Breast epithelium (tissue), 4 donors: ENCODE measurements at places on chromosomes 1 and 21.

DNA sequence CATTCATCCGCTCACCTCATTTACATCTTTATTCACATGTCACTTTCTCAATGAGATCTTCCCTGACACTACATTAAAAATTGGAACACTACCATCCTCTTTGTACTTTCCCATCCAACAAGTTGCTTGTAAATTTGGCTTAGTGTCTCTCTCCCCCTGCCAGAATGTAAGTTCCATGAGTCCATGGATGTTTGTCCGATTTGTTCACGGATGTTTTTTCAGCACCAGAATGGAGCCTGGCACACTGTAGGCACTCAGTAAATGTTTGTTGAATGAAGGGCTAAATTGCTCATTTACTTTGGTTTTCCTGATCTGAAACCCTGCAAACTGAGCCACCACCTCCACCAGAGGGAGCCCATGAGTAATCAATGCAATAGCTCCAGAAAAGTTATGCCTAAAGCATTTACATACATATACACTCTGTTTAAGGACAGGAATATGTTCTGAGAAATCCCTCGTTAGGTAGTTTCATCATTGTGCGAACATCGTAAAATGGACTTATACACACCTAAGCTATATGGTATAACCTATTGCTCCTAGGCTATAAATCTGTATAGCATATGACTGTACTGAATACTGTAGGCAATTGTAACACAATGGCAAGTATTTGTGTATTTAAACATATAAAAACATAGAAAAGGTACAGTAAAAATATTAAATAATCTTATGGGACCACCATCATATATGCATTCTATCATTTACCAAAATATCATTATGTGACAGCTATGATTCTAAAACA, 2.8 kb upstream of the EYA3 start:
- peak; percentile 51 for DNase-seq

DNA sequence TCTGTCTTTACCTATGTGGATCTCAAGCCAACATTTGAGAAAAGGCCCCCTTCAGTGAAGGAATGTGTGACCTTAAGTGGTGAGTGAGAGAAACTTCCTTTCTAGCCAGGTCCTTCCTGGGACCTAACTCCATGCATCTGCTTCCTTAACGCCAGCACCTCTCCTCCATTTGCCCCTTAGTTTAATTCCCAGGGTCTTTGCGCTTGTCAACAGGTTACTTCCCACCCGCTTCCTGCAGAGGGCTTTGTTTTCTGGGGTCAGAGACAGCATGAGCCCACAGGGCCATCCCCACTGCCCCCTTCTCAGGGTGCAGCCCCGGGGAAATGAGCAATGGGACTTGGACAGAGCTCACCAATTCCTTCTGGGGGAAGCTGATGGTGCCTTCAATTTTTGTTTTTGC, 54.8 kb downstream of the EVA1C start:
- DNase-seq = no peak

DNA sequence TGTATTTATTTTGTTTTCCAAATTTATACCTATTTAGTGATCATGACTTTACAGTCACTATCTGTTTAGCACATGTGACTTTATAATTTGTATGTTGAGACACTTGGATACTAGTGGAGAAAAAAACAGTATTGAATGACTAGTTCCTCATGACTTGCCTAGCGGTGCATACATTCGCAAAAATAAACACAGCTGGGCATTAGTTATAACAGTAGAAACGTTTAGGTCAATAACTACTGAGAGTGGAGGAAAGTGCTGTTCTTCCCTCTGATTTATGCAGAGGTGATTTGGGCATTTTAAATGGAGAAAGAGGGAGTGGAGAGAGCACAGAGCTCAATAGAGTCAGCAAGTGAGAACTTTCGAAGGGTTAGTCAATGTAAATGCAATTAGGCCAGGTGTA, 1679.0 kb upstream of the B3GALT2 start:
- no peak for DNase-seq

GRCh38 chr21:23951251-23951650, 1656.0 kb downstream of the MRPL39 start:
- no peak for DNase-seq

DNA sequence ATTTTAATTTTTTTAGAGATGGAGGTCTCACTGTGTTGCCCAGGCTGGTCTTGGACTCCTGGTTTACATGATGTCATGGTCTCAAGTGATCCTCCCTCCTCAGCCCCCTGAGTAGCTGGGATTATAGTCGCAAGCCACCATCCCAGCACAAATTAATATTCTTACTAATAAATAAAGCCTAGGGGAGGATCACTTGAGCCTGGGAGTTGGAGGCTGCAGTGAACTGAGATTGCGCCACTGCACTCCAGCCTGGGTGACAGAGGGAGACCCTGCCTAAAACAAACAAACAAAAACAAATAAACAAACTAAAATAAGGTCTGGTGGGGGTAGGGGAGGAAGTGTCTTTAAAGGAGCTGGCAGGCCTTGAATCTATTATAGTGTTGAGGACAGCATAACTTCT, 8.7 kb upstream of the GADD45A start:
- DNase-seq = no peak

GRCh38 chr1:51224255-51224654, 11.8 kb upstream of the RNF11 start:
- no peak for DNase-seq

GRCh38 chr21:44530221-44530902, 9.6 kb downstream of the KRTAP10-1 start:
- no peak for DNase-seq

- peak; percentile 73 for DNase-seq
Observed at GRCh38 chr1:30852026-30852425, 56.5 kb downstream of the SDC3 start.

DNA sequence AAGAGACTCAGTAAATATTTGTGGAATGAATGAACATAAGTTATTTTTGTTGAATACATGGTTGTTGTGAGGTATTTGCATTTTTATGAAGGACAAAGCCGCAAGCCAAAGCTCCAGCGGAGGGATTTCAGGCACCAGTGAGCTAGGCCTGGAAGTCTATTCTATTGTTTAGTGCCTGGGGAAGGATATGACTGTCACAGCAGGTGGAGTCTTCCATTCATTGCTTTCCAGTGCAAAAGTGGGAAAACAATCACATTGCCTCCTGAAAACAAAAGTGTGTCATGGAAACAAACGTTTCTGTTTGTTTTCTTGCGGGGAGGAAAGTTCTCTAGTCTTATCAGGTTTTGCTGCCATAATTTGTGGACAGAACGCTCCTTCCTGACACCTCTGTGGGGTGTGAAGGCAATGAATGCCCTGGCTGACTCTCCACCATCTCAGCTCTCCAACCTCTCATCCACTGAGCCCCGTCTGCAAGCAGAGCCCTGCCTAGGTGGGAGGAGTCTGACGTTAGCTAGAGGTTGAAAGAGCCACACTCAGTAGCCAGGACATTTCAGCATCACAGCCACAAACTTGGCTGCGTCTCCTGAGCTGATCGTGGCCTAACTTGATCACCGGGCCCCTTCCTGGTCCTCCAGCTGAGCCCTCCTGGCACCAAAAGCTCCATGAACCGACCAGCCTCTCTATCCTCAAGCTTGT, 739.1 kb downstream of the MATN1 start:
- no peak for DNase-seq

- DNase-seq = no peak
Observed at GRCh38 chr1:214292322-214292721, 11.4 kb downstream of the SMYD2 start.

- no peak for DNase-seq
Observed at GRCh38 chr21:39184050-39184980, 1.1 kb upstream of the PSMG1 start.

GRCh38 chr1:170871868-170872267, 63.5 kb upstream of the MROH9 start:
- no peak for DNase-seq

- no peak for DNase-seq
Observed at GRCh38 chr1:184499616-184500015, 112.8 kb downstream of the C1orf21 start.

GRCh38 chr1:113048064-113048463, 24.9 kb upstream of the LRIG2 start:
- no peak for DNase-seq

DNA sequence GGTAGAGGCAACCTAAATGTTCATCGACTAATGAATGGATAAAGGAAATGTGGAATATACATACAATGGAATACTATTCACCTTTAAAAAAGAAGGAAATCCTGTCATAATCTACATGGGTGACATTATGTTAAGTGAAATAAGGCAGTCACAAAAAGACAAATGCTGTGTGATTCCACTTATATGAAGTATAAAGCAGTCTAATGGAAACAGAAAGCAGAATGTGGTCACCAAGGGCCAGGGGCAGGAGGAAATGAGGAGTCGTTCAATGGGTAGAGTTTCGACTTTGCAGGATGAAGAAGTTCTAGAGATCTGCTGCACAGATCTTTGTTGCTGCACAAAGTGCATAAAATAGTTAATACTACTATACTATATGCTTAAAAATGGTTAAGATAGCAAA, 7.8 kb downstream of the DIPK1A start:
- DNase-seq = no peak

- DNase-seq = no peak
Observed at GRCh38 chr21:38771536-38771935, 34.2 kb upstream of the ETS2 start.

GRCh38 chr1:163263818-163264655, 57.7 kb upstream of the NUF2 start:
- DNase-seq = no peak

DNA sequence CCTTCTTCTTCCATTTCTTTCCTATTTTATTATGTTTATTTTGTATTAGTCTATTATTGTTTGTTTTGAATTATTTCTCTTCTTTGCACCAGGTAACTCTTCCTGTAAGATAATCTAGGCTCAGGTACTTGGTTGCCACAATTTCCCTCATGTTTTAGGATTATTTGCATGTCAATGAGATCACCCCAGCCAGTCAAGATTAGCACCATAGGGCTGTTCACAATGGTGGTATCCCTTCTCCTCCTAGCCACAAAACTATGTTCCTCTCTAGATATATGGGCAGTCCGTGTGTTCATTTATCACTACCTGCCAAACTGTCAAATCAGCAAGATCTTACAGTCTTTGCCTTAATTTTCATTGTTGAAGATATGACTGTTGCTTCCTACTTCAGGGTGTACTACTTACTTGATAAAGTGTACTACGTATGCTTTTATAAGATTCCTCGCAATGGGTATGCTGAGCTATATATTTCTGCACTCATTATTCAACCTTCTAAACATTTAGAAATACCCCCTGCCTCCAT, 1536.2 kb downstream of the PLA2G4A start:
- no peak for DNase-seq

DNA sequence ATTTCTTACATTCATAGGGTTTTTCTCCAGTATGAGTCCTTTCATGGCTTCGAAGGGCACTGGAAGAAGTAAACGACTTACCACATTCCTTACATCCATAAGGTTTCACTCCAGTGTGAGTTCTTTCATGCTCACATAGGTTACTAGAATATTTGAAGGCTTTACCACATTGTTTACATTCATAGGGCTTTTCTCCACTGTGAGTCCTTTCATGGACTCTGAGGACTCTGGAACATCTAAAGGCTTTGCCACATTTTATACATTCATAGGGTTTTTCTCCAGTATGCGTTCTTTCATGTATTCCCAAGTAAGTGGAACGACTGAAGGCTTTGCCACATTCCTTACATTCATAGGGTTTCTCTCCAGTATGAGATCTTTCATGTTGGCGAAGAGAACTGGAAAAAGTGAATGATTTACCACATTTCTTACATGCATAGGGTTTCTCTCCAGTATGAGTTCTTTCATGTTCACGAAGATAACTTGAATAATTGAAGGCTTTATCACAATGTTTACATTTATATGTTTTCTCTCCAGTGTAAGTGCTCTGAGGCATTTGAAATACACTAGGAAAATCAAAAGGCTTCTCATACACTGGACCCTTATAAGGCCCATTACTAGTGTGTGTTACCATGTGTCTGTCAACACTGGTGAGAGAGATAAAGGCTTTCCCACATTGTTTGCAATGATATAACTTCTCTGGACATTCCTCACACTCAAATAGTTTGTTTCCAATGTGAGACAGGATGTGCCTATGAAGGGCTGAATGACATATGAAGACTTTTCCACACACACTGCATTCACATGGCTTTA, 29.9 kb upstream of the ZNF695 start:
- no peak for DNase-seq

GRCh38 chr1:200198236-200198635, 170.7 kb downstream of the NR5A2 start:
- no peak for DNase-seq

DNA sequence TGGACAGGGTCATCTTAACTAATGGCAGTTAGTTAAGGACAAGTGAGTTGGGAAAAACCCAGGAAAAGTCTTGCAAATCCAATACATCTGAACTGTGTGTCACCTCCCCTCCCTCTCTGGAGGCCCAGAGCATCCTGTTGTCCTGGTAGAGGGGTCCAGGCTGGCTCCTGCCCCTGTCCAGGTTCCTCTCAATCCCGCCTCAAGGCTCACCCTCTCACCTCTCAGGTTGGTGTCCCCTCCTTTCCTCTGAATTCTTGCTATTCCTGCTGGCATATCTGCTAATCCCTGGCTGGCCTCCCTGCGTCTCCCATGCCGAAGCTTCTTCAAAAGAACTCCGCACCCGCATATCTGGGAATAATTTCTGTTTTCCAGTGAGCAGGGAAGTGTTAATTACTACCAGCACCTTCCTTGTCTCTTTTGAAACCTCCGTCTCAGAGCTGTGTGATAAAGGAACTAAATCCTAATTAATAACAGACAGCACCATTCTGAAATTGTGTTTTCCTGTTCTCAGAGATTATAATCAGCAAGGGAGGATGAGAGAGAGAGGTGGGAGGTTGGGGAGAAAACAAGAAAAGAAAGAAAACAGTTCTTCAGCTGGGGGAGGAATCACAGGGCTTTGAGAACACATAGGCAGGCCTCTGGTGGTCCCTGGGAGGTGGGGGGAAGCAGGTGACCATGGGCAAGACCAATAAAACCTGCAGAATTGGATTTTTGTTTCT, 568.0 kb downstream of the PTPRU start:
- peak; percentile 2 for DNase-seq

DNA sequence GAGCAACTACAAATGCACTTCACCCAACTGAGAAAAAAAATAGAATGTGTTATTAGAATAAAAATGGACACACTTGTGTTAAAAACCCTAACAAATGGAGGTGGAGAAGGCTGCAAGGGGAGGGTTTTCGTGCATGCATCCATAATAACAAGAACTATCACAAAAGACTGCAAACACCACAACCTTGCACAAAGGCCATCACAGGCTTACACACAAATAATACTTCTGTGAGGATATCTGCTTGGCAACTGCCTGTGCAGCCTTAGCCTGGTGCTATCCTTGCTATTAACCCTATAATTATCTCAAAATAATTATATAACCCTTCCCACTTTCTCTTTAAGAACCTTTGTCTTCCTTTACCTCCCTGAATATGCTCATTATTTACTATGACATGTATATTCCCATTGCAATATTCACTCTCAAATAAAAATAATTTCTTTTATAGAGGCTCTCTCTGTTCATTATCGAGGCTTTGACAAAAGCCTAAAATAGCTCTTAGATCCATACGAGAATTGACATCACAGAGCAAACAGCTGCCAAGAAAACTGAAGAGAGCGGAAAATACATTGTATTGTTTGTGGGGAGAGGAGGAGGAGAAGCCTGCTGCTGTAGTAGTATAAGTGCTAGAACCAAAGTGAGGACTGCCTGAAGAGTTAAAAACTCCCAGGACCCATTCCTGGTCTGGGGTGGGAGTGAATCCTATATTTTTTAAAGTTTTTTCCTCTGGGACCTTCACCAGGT, 1768.7 kb downstream of the BRINP3 start:
- DNase-seq = no peak
